ENCODE measurements at places on chromosomes 3 and 15.

DNA sequence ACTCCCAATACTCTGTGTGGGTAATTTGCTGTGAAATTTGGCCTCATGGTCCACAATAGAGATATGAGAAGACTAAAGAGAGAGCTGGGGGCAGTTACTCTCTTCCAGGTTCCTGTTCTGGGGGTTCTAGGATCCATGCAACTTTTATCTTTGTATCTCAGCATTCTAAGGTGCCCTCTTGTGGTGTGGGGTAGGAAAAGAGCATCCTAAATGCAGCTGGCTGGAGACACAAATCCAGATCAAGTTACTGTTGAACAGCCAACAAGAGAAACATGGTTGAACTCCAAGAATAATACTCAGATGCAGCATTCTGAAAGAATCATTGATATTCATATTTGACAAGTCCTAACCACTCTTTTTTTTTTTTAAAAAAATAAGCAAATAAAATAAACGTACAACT is 238.2 kb downstream of the GREM1 start:
- no peaks in the 10 kb centered on the region for H3K27me3 ChIP-seq
- peaks cover 16% of the 10 kb centered on the region for H3K4me1 ChIP-seq
- H3K27ac ChIP-seq = no peak overlapping the region
- no peak overlapping the region for H3K4me3 ChIP-seq
- DNase-seq = peak; percentile 64

GRCh38 chr15:79529157-79529785 is 97.1 kb downstream of the MINAR1 start:
- H3K4me3 ChIP-seq = no peak overlapping the region
- DNase-seq = no peak
- peaks cover 10% of the 10 kb centered on the region for H3K4me1 ChIP-seq
- no peaks in the 10 kb centered on the region for H3K27me3 ChIP-seq

DNA sequence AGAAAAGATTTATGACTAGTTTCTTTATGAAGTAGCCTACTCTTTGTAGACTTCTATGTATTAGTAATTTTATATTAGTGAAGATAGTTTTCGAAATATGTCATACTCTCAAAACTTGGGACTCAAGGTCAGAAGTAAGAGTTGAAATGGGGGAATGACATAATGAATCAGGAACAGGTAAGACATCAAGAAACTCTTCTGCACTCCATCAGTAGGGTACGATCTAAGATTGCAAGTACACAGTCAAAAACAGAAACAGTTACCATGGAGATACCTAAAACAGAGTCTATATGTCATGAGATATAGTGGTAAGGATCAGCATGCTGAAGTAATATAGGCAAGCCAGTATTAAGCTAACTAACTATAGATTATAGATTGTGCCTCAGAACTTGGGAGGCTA is 187.0 kb upstream of the MLF1 start:
- no peaks in the 10 kb centered on the region for H3K36me3 ChIP-seq
- no peaks in the 10 kb centered on the region for H3K4me1 ChIP-seq
- H3K27ac ChIP-seq = no peak overlapping the region
- H3K27me3 ChIP-seq = no peaks in the 10 kb centered on the region
- H3K4me3 ChIP-seq = no peak overlapping the region

GRCh38 chr3:27581852-27582251 is 97.7 kb upstream of the SLC4A7 start:
- no peaks in the 10 kb centered on the region for H3K27me3 ChIP-seq
- H3K27ac ChIP-seq = no peak overlapping the region
- DNase-seq = no peak
- H3K36me3 ChIP-seq = no peaks in the 10 kb centered on the region
- no peak overlapping the region for H3K4me3 ChIP-seq

DNA sequence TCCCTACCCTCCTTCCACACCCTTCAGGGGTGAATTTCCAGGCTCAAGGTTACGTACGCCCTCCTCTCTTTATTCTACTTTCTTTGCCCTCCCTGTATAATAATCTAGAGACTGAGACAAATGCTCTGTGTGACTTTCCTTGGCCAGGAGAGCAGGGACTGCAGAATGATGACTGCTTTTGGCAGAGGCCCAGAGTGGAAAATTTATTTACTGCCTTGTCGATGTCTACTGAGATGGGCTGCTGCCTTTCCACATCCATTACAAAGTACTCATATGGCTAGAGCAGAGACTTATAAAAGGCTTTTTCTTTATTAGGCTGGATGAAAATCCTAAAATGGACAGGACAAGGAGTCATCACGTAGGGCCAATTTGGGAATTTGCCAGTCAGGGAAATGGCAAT is 576.2 kb downstream of the TUSC7 start:
- H3K27ac ChIP-seq = no peak overlapping the region
- H3K36me3 ChIP-seq = no peaks in the 10 kb centered on the region
- no peak overlapping the region for H3K4me3 ChIP-seq
- no peaks in the 10 kb centered on the region for H3K4me1 ChIP-seq
- H3K27me3 ChIP-seq = no peaks in the 10 kb centered on the region
- no peak for DNase-seq

DNA sequence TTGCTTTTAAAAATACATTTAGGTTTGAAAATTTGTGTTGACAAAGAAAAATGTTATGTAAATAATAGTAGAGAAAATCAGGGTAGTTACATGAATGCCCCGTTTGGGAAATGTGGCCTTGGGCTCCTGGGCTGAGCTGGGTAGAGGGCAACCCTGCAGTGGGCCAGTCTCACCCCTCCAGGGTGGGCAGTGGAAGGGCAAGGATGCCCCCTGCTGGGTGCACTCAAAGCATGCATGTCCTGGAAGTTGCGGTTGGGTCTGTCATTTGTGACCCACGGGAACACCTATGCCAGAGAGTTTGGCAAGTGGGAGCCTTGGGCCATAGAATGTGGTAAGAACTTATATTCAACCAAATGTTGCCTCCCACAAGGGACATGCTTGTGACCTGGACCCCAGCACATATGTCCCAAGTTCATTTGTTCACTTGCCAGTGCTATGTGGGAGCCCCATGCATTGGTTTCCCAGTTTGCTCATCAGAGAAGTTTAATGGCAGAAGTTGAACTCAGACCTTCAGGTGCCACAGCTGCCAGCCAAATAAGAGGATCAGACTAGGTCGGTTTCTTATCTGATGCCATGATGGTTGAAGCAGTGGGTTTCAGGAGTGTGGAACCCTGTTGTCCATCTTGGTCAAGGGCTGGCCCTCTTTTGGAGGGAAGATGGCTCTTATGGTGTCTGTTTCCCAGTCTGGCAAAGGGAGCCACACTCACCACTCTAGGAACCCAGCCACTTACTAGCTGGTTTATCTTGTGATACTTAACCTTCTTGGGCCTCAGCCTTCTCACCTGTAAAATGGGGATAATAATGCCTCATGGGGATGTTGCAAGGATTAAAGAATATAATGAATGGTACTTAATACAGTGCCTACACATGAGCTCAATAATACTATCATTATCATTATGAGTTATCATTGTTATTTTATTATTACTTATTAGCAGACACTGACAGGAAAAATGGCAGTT is 2.5 kb upstream of the PLCB2 start:
- no peak overlapping the region for H3K4me3 ChIP-seq
- no peak overlapping the region for H3K27ac ChIP-seq
- peaks cover 14% of the 10 kb centered on the region for H3K4me1 ChIP-seq
- H3K36me3 ChIP-seq = no peaks in the 10 kb centered on the region

GRCh38 chr3:45536316-45536715 is 58.2 kb upstream of the LIMD1 start:
- H3K36me3 ChIP-seq = no peaks in the 10 kb centered on the region
- H3K4me3 ChIP-seq = no peak overlapping the region
- no peaks in the 10 kb centered on the region for H3K4me1 ChIP-seq

All from neural progenitor cell (in vitro differentiated cells).